ENCODE measurements at places on chromosomes 2 and 18.

- no peak for DNase-seq
Observed at GRCh38 chr2:219056176-219056895, 4.4 kb downstream of the IHH start.

DNA sequence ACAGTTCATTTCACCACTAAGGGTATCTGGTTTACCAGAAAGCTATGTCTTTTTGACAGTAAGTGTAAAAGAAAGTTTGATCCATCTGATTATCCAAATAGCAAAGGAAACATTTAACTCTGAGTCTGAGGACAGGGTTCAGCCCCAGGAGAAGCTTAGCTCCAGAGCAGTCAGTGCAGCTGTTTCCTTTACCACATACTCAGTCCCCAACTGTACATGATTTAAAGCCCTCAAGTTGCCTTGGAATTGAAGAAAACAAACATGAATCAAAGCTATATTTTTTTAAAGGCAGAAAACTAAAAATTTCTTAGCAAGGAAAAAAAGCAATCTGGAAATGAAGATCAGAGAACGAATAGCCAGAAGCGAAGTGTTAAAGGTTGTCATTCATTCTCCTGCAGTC, 746.0 kb downstream of the METTL4 start:
- no peak for DNase-seq

DNA sequence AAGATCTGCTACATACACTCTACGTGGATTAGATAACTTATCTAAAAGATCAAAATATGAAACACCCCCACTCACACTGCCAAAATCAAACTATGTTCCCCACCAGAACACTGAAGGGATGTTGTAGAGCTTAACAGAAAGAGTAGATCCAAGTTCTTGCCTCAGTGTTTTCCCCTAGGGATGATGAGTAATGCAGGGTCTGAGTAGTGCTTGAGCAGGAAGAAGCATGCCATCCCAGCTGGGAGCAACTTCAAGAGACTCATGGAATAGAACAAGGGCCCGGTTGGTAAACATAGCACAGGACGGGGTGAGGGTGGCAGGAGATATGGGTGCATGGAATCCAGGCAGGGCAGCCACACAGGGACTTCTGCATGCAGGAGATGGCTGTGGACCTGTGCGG, 74.3 kb downstream of the SNTG2 start:
- no peak for DNase-seq

DNA sequence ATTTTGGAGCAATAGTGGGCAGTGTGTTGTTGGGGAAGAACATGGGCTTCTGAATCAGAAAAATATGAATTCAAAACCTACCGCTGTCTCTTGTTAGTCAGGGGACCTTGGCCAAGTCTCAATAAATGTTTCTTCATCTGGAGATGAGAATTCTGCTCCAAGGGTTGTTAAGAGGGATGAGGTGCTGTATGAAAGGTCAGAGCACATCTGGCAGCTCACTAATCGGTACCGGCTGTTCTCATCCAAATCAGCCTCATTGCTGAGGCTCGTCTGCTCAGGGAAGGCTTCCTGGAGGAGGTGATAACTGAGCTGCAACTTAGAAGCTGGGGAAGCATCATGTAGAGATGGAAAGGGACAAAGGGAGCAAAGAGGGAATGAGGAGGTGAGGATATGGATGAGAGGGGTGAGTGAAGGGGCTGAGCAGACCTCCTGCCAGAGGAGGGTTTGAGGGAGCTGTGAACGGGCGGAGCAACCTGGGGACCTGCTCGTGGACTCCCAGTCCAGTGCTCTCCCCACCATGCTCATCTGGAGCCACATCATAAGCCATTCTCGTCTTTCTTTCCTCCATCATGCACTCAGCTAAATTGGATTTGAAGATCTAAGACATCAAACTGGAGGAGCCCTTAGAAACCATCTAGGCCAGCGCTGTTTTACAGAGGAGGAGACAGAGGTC, 47.4 kb downstream of the GREB1 start:
- no peak for DNase-seq

- DNase-seq: no peak
Observed at GRCh38 chr2:55601849-55602248, 15.6 kb downstream of the PPP4R3B start.

DNA sequence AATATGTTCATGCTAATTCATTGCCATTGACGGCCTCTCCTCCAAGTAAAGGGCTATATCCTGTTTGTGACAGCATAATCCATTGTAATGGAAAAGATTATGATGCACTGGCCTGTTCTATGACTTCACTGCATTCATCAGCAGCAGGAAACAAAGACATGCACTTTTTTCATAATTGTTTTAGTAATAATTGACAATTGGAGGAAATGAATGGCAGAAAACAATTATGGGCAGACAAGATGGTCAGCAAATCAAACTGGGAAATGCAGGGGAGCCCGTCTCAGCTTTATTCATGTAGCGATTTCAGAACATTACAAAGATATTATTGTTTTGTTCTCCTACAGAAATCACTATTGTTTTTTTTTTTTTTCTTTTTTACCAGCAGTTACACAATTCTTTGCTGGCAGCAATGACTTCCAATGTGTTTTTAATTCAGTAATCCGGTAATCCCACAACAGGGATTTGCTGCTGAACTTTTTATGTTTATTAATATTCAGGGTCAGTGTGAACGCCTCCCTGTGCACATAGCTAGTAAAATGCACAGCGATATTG, 33.8 kb upstream of the RASGRP3 start:
- no peak for DNase-seq

- DNase-seq: no peak
Observed at GRCh38 chr2:19611491-19612332, 253.3 kb upstream of the OSR1 start.

DNA sequence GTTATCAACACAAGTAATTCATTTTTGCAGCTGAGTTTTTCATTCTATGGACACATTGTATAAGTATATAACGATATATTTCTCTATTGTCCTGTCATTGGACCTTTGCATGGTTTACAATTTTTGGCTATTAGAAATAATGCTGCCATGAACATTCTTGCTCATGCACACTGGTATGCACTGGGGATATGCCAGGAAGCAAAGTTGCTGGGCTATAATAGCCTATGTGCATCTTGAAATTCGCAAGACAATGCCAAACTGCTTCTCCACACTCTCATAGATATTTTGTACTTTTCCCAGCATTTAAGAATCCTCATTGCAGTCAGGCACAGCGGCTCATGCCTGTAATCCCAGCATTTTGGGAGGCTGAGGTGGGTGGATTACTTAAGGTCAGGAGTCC, 852.6 kb upstream of the ID2 start:
- no peak for DNase-seq

DNA sequence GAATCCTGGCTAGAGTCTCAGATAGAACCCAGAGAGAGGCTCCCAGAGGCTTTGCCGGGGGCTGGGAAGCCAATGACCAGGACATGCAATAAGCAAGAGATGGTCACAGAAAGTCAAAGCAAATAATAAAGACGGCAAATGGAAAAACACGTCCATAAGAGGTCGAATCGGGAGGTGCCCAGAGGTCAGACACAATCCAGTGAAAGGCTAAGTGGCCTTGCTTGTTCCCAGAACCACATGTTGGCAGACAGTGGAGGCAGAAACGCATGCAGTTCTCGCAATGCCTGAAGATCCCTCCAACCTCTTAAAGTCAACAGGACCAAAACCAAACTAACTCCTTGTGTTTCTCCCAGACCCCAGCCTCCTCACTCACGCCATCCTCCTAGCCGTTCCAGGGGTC, 3.0 kb downstream of the CYB5A start:
- no peak for DNase-seq

GRCh38 chr2:150271952-150272802, 215.3 kb downstream of the RND3 start:
- DNase-seq: no peak

DNA sequence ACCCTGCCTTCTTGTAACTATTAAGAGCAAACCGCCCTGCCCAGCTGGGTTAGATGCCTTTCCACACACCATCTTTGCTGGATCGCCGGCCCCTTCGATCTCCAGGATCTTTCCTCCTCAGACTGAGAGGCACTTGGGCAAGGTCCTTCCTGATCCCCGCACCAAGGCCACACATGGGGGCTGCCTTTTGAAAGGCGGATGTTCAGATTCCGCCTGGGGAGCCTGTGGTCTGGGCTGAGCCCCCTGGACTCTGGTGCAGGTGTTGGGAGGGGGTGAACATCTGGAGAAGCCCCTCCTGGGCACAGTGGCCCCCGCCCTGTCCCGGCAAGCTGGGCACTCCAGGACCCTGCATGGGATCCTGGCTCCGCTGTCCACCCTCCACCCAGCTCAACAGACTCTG, 135.4 kb upstream of the HDAC4 start:
- no peak for DNase-seq

- no peak for DNase-seq
Observed at GRCh38 chr2:74317701-74318100, 25.5 kb downstream of the SLC4A5 start.

- no peak for DNase-seq
Observed at GRCh38 chr2:208985644-208986043, 438.2 kb upstream of the MAP2 start.

DNA sequence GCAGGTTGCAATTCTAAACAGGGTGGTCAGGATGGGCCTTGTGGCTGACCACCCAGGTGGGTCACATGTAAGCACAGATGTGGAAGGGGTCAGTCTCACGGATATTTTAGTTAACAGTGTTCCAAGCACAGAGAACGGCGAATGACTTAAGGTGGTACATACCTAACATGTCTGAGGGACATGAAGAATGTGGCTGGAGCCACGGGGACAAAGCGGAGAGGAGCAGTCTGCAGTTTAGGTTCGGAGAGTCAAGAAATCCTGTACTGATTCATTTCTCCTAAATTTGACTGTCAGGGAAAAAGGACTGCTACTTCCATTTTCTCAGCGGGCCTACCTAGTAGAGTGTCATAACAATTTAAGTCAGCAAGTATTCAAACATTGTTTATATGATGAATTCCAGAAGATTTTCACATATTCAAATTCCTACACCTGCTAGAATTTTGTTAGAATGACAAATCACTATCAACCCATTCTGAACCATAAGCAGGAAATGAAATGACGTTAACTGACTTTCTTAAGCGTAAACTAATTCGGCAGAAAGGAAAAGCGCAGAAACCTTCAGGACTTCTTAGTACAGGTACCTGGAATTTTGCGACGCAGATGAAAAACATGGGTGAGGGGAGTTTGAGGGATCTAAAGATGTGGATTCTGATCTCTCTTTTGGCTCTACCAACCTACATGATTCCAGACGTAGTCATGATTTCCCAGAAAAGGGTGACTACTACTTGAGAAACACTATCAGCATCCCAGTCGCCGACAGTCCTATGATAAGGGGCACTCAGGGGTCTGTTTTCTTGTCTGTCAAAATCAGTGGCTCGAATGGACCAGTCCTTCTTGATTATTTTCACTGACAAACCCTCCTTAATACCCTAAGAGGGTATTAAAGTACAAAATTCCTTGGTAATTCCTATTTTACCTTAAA, 41.3 kb downstream of the PTPN2 start:
- no peak for DNase-seq

GRCh38 chr2:18605115-18605514, 15.7 kb upstream of the NT5C1B start:
- no peak for DNase-seq

DNA sequence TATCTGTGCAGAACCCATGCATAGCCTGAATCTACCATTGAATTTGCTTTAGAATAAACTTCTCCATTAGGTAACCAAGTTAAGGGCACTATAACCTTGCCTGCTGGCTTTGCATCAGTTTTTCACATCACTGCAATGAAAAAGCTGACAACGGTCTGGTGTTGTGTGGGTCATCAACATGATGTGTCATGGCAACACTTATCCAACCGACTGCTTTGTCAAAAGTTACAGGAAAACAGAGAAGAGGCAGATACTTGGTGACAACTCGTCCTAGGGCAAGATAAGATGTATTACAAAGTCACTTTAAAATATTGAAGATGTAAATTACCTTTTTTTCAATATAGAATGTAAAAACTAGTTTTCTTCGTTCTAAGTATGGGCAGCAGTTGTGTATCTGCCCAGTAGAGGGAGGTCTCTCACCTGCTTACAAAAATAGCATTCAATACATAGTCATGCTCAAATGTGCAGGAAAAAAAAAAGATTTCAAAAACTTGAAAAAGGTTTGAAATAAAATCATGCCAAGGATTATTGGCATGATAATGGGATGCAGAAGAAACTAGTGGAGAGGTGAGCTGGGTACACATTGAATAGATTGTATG, 96.3 kb downstream of the EVA1A start:
- no peak for DNase-seq

DNA sequence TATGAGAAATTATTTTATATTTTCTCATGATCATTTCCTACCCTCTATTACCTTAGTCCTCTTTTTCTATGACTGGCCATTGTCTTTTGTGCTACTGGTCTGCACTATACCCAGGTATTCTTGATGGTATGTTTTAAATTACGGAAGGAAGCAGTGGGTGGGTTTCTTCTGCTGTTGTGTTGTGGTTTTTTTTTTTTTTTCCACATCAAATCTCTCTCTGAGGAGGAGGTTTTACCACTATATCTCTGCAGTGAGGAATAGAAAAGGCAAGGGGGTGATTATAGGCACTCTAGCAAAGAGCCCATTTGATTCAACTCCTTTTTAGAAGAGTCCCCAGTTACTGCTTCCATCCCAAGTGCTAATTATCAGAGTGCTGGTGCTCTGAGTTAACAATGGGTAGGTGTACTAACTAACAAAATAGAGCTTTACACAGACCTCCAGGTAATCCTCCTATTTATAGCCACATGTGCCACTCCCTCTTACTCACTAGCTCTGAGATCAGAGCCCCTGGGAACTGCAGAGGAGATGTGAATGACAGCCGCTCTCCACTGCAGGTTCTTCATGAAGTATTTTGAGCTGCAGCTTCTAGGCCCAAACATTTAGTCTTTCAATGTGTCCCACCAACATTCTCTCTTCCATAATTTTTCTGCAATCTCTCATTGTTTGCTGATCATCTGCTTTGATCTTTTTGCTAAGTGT, 301.6 kb upstream of the GULP1 start:
- DNase-seq: no peak

GRCh38 chr2:232365621-232366321, 12.8 kb upstream of the ALPP start:
- peak; percentile 25 for DNase-seq

- no peak for DNase-seq
Observed at GRCh38 chr2:62140426-62141141, 55.3 kb upstream of the B3GNT2 start.

DNA sequence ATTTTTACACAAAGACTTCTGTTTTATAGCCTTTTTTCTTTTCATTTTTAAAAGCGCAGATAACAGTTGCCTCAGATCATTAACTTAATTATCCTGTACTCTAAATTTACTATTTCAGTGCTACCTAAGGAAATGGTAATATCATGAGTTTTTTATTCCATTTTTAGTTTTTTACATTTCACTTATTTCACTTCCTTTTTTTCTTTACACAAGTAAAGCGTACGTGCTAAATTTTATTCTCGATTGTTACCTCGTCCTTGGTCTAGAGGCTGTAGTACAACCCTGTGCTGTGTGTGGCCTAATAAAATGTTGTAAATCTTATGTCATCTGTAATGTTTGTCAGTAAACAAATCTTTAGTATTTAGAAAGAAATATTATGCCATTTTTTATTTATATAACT, 49.2 kb downstream of the CRIM1 start:
- no peak for DNase-seq

DNA sequence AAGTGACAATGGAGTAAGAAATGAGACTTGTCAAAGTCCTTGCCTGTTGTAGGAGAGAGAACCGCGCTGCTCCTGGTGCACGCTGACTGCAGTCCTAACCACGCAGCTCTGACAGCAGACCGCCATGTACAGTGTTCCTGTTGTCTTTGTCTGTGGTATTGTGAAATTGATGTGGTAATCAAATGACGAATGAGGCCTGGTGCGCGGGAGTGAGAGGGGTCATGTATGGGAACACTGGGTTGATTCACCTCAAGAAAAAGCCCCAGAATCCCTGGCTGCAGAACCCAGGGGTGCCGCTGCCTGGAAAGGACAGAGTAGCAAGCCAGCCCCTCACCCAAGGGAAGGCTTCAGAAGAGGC, 64.0 kb downstream of the INPP4A start:
- DNase-seq: no peak

GRCh38 chr2:112256654-112257053, 1.8 kb upstream of the ZC3H8 start:
- DNase-seq: no peak

All from right forelimb (tissue), 1 donor.